ENCODE measurements at places on chromosomes 12 and 14. TPM values are rescaled to one million over a fixed set of nuclear protein-coding genes. Genes with fewer than 3 reads are reported as not detected.

Gene CPNE6
- polyA plus RNA-seq = 0.55 TPM

Gene CCDC196
- polyA plus RNA-seq = not detected

Gene TEX52
- not detected for polyA plus RNA-seq

Gene NANOG
- not detected for polyA plus RNA-seq

Gene RPGRIP1
- polyA plus RNA-seq = 0.15 TPM

Gene RHOJ
- polyA plus RNA-seq = 15.7 TPM

Gene DBX2
- polyA plus RNA-seq = not detected

Gene PRH2
- polyA plus RNA-seq = 0.28 TPM

Gene FOXN4
- polyA plus RNA-seq = not detected

DNA sequence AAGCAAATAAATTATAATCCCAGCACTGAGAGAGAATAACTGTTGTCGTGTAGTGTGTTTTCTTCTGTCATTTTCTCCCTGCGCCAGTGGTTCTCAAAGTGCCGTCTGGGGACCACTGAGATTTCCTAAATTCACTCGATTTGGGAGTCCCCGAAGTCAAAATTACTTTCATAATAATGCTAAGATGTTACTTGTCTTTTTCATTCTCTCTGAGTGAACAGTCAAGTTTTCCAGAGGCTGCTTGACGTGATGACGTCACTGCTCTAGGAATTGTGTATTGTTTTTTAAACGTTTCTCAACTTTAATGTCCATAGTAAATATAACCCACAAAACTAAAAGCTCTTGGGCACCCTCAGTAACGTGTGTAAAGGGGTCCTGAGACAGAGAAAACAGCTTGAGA, 796 bp upstream of the POP5 start:
- DNase-seq = no peak

- no peak for DNase-seq
These were observed 128.6 kb downstream of the ACSS3 start for GRCh38 chr12:81206429-81206828.

DNA sequence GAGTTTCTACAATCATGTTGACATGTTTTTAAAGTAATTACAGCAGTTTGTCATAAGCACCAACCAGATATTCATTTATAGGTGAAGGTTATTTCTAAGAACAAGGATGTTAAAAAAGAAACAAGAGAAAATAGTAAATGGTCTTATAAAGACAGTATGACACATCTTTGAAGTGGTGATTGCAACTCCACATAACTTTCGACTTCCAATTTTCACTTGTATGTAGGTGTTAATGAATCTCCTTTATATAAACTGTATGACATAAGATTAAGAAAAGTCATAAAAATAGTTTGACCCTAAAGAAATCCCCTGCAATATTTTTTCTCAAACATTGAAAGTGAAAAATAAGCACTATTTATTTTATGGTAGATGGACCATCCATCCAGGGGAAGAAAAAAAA, 144.8 kb upstream of the PTPRQ start:
- no peak for DNase-seq

DNA sequence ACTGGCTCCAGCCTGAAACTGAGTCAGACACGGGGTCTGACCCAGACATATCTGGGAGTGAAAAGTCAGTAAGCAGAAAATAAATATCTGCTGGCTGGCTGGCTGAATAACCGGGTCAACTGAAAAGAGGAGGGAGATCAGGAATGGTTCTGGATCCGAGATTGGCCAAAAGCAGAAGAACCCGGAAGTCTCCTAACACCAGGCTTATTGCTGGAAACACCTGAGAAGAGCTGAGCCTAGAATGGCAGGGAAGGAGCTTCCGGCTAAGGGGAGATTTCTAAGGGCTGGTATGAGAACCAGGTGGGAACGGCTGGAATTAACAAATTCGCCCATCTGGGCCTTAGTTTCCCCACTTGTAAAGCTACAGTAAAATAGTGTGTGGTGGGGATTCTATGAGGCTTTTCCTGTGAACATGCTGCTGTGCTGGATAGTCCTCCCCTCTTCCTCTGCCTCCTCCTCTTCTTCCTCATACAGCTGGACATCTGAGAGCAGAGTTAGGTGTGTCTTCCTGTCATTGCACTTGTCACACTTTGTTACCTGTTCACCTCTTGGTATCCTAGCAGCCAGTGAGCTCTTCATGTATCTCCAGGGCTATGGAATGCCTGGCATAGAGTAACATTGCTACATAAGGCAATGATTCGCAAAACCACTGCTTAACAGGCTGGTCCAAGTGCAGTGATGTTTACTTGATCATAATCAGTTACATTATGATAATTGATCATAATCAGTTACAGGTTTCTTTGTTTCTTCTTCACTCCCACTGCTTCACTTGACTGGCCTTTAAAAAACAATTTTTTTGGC, 2.0 kb upstream of the SHMT2 start:
- no peak for DNase-seq

GRCh38 chr14:31939934-31940333, 137.2 kb upstream of the ARHGAP5 start:
- DNase-seq = no peak

GRCh38 chr12:82818271-82819035, 131.7 kb downstream of the TMTC2 start:
- DNase-seq = no peak

GRCh38 chr14:94654071-94654861, 42.1 kb downstream of the SERPINA3 start:
- DNase-seq = peak; percentile 35

GRCh38 chr12:18296201-18296908, 35.0 kb downstream of the PIK3C2G start:
- no peak for DNase-seq

DNA sequence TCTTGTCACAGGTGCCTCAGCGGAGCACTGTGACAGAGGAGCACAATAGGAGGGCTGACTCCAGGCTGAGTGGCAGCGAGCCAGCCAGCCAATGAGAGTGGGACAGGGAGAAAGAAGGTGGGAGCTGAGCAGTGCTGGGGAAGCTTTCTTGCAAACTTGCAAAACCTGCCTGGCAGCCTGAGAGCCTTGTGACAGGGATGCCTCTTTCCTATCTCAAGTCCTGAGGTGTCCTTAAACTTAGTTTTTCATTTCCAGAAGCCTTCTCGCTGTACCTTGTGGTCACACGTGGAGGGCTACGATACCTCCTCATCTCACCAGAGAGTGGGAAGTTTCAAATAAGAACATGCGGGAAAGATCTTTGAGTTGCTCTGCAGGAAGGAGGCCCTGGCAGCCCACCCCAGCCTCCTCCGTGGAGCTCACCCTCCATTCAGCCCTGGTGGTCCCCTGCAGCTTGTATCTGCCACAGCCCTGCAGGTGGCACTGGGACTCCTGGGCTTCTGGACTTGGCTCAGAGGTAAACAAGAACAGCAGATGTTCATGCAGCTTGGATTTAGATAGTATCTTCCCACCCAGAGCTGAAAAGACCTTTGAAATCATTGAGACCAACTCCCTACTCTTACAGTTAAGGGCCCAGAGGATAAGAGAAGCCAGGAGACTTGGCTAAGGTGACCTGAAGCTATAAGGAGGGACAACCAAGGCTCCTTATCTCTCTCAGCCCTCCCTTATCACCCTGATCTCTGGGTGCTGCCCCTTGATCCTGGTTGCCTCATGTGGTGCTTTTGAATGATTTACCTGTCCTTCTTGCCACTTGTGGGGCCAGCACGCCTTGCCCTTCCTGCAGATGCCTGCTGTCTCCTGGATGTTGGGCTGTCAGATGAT, 153.5 kb upstream of the MAX start:
- no peak for DNase-seq

DNA sequence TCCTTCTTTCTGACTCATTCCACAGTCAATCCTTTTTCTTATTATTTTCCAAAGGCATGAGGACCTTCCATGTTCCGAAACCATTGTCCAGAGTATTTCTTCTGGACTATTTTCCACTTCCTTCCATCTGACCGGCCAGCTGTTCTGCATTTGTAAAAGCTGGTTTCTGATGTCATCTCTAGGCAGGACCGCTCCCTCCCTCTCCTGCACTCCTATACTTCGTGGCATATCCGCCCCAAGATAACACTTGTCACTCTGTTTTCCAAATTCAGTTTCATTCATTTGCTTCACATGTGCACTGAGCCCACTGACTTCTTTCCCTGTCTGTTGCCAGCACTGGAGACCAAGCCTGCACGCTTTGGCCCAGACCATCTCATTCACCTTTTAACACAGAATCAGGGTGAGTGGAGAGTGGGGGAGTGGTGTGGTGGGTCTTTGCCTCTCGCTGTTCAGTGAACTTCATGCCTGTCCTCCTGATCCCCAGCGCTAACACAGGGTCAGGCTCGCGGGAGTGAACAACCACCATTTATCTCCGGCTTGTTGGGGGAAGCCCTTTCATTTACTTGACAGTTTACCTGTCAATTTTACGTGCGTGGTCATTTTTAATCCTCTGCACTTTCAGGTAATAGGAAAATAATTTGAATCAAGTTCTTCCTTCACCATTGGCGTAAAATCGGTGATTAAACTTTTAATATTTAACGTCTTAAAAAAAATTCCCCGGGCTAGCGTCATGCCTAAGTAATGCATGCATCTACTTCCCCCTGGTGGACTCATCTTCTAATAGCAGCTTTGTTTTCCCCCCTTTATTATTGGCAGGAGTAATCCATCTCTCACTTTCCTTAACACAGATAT, 52.5 kb downstream of the C12orf75 start:
- DNase-seq = peak; percentile 15

GRCh38 chr12:121530600-121531355, 50.0 kb downstream of the KDM2B start:
- peak; percentile 71 for DNase-seq

- DNase-seq = no peak
These were observed 214.6 kb upstream of the PRKD1 start for GRCh38 chr14:30142216-30142615.

DNA sequence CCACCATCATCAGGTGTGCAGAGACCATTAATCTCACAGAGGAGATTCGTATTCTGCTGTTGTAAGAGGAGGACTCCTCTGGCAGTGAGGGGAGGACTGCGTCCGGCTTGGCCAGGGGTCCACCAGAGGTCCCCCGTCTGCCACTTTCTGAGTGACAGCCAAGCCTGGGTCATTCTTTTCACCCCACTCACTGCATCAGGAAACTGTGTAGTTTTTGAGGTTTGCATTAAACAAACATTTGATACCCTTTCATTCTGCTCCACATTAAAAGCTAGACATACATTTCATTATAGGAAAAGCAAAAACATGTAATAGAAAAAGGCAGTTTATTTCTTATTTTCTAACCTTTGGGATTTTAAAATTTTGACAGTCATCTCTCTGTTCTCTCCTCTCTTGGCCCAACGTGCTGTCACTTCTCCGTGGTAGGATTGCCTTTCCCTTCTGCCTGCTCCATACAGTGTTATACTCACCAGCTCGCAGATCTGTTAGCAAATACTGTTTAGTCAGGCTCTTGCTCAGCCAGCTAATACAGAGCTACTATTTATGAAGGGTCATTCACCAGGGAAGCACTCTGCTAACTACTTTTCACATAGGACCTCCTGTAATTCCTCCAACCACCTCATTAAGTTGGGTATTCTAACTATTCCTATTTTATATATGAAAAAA, 99.3 kb downstream of the PELI2 start:
- no peak for DNase-seq

DNA sequence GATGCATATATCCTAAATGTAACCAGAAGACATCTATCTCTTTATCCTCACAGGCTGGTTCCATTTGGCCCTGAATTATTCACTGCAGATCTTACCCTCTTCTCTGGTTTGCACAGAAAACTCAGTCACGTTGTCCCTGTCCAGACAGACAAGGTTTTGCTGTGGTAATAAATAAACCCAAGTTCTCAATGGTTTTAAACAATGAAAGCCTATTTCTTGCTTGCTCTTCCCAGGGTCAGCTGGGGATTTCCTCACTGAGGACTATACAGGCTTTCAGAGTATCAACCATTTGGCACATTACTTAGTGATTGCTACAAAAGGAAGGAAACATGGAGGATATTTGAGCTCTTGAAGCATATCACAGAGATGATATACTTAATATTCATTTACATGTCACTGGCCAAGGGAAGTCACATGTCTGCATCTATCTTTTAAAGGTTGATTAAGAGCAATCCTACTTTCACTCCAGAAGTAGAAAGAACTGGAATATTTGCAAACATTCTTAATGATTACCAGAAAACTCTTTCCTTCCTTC, 24.4 kb upstream of the E2F7 start:
- no peak for DNase-seq

DNA sequence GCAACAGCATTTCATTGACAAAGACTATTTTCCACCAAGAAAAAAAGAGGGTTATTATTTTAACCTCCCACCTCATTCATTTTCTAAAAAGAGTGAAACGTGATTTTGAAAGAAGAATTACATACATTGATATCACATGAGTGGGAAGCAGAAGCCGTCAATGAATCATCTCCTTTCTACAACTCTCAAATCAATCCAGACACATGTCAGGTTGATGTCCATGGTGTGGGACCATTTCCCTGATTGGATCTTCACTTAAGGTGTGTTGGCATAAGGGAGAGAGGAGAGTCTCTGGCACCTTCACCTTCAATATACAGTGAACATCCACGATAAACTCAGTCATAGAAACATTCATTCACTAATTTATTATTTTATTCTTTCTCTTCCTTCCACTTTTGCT, 1095.1 kb downstream of the BCL11B start:
- DNase-seq = no peak

DNA sequence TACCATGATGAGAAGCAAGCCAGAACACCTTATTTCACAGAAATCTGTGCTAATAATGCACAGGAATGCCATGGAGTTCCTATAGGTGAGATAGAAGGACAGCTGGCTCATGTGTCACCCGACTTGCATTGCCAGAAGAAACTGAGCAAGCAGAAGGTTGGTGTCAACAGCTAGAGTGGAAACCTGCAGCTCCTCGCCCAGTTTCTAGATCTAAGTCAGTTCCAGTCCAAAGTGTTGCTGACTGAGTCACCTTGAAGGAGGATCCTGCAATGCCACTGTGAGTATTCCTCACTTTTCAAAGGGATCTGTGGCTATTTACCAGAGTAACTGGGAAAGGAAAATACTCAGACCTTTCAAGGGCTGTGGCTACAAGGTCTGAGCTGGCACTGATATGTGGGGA, 17.1 kb downstream of the CDKL1 start:
- no peak for DNase-seq

GRCh38 chr12:51883295-51883694, 4.6 kb upstream of the ANKRD33 start:
- no peak for DNase-seq

GRCh38 chr12:119500209-119500608, 93.4 kb upstream of the TMEM233 start:
- DNase-seq = no peak

GRCh38 chr14:30053103-30053502, 125.5 kb upstream of the PRKD1 start:
- no peak for DNase-seq

- DNase-seq = no peak
These were observed 56.5 kb upstream of the GZMB start for GRCh38 chr14:24690492-24690891.

GRCh38 chr12:72281126-72281525, 9.0 kb downstream of the TRHDE start:
- no peak for DNase-seq

DNA sequence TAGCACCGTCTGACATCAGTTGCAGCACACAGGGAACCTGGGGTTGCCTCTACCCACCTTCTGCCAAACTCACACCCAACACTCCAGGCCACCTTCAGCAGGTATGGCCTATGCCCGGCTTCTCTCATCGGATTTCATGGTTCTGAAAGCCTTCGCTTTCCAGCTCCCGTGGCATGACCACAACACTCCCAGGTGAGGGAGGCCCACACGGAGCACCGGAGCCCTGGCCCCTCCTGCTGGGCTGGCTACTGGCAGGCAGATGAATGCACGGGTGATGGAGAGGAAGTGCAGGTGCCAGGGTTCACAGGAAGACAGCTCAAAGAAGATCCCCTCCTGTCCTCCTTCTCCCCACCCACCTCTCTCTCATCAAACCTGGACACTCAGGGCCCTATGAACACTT, 37.2 kb downstream of the CACNA2D4 start:
- no peak for DNase-seq
